ENCODE measurements at places on chromosomes 12 and 14.

DNA sequence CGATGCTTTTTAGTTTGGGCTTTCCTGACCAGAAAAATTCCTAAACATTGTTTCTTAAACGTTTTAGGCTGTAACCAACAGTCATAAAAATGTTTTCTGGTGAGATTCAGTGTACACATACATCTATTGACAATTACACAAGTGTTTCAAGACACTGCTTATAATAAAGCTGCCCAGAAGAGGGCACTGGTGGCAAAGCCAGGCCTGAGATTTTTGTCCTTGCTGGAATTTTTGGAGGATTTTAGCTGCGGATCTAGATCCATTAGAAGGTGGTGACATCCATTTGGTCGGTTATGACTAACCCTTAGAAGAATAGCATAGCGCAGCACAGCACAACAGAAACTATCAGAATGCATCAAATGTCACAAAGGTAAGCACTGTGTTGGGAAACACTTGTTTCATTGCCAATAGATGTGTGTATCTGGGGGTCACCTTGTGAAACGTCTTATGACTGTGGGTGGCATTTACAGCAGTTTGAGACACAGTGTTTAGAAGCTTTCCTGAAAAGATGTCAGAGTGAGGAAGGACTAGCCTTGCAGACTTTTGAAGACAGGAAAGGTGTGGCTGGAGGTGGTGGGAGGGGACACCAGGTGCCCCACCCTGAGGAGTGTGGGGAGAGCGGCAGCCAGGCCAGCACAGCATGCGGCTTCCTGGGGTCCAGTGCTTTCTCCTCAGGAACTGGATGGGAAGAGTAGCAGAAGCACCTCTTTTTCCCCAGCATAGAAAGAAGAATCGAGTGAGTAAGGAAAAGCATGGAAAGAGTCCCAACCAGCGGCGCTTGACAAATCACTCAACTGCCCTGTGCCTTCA, 54.7 kb upstream of the FKBP4 start:
- DNase-seq, result peak; percentile 67

DNA sequence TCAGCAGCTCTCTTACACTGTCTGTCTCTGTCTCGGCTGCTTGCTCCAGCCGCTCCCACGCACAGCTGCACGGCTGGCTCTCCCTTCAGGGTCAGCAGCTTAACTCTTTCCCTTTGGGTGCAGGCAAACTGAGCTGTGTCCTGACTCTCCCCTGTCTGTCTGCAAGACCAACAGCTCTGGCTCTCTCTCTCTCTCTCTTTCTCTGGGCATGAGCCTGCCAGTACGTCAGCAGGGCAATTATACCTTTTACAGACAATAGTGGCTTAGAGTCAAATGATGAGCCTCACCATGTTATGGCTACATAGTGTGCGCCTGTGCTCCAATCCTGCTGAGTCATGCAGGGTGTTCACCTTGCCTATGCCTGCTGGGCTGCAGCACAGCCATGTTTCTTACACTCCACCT, 120.5 kb upstream of the DDHD1 start:
- peak; percentile 53 for DNase-seq

DNA sequence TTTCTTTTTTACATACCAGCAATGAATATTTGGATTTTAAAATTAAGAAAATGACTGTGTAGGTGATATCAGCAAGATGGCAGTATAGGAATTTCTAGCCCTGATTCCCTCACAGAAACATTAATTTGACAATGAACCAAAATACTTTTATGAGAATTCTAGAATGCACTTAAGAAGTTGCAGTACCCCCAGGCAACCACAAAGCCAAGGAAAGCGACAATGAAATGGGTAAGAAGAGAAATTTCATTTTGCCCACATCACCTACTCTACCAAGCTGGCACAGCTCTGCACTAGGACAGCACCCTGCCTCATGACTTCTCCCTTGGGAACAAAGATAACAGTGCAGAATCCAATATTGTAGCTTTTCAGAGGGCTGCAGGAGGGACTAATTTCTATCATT, 6.6 kb downstream of the OR9K2 start:
- no peak for DNase-seq

DNA sequence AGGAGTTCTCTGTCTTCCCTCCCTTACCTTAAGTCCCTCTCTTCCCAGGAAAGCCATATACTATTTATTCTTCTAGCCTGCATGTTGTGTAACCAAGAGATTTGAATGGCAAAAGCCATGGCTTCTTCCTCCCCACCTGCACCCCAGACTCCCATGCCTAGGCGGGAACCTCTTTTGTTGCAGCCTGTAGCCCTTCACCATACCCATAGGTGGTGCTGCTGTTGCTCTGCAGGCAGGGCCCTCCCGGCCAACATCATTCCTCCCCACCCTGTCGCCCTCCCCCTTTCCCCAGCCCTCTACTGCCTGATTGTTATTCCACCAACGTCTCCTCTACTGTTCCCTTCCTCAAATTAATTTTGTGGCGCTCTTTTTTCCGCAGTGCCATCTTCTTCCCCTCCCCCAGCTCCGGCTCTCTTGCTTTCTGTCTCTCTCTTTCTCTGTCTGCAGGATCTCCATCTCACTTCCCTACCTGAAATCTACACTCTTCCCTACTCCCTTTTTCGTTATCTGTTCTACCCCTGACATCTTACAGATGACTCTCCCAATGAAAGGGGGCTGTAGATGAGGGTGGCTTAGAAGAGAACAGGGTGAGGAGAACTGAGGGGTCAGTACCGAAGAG, 13.8 kb downstream of the NGDN start:
- peak; percentile 23 for DNase-seq

- DNase-seq, result no peak
Measured at GRCh38 chr14:59044707-59045106, 143.8 kb upstream of the DAAM1 start.

DNA sequence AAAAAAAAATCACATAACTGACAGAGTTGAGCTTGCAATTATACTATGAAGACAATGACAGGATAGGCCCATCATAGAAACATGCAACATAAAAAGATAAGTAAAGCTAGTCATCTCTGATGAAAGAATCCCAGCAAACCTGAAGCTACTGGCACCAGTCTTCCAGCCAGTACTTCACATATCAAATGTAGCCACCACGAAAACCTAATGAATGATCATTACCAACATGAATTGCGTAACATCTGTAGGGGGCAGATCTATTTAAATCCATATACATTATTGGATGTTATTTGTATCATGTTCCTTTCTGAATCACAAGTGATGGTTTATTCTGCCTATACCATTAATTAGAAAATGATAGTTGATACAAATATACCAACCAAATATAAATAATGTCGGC, 73.9 kb downstream of the BCAT1 start:
- DNase-seq, result no peak

Measured in cardiac fibroblast (primary cell).